ENCODE measurements at places on chromosomes 7 and 10.

DNA sequence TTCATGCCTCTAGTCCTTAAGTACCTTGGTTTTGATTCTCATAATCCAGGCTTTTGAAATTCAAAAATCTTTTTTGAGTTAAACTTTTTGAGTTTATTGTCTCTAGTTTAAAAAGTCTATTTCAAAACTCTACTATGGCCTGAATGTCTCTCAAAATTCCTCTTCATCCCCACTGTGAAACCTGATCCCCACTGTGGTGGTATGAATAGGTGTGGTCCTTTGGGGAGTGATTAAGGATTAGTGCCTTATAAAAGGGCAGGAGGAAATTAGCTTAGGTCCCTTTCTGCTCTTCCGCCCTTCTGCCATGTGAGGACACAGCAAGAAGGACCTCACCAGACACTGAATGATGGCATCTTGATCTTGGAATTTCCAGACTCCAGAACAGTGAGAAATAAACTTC, 44.1 kb upstream of the JAZF1 start:
- DNase-seq = no peak

- no peak for DNase-seq
Measured at GRCh38 chr10:123607386-123607785, 58.8 kb upstream of the GPR26 start.

DNA sequence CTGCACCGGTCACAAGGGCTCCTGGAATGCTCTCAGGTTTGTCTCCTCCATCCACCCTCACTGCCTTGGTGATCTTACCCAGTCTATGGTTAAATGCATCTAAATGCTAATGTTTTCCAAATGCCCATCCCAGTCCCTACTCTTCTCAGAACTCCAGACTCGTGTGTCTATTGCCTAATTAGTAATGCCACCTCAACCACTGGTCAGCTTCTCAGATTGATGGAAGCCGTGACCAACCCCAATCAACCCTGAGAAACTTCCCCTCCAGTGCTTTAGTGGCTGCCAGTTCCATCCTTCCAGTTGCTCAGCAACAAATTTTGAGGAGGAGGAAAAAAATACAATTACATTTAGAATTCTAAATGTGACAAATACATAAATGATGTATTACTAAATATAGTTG, 18.6 kb downstream of the NUDCD3 start:
- no peak for DNase-seq

DNA sequence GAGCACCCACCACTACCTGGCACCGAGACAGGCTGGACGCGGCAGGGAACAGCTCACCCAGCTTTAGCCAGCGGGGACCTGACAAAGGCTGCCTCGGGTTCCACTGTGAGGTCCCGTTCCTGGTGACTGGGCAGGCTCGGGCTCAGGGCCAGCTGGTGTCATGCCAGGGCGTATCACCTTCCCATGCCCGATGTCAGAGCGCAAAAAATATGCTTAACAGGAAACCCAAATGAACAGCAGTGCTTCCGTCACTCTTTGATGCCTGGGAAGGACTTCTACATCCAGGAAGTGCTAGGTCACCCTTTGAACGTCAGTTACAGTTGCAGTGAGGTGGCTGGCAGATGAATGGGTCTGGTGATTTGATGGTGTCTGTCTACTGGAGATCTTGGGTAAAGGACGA, 106.0 kb downstream of the ADARB2 start:
- DNase-seq = no peak

- DNase-seq = no peak
Measured at GRCh38 chr7:17939211-17939605, 1.1 kb downstream of the SNX13 start.

DNA sequence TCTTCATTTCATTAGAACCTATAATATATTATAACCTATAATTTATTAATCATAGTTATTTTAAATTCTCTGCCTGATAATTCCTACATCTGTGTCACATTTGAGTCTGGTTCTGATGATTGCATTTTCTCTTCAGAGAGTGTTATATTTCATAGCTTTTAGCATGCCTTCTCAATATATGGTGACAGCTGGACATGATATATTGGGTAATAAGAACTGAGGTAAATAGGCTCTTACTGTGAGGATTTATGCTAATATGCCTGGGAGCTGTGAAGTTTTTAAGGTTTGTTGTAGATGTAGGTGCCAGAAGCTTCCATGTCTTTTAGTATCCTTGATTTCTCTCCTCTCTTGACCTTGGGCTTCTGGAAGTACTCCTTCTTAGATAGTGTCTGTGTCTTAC, 325.9 kb upstream of the SEMA3D start:
- no peak for DNase-seq

DNA sequence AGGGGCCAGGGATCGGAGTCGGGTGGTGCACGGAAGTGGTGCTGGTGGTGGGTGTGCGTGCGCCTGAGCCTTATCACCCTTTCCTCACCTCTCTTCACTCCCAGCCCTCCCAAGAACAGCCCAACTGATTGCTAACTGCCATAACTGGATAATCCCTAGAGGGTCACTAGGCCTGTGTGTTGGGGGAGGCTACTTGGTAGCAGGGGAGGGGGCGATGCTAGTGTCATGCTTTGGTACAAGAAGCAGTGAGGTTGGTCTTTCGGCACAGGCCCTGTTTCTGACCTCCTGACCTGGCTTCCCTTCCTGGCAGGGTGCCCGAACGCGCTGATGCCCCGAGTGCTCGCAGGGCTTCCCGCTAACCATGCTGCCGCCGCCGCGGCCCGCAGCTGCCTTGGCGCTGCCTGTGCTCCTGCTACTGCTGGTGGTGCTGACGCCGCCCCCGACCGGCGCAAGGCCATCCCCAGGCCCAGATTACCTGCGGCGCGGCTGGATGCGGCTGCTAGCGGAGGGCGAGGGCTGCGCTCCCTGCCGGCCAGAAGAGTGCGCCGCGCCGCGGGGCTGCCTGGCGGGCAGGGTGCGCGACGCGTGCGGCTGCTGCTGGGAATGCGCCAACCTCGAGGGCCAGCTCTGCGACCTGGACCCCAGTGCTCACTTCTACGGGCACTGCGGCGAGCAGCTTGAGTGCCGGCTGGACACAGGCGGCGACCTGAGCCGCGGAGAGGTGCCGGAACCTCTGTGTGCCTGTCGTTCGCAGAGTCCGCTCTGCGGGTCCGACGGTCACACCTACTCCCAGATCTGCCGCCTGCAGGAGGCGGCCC, 652 bp downstream of the KAZALD1 start:
- DNase-seq = peak; percentile 66
